NCI-H524 (cell line): ENCODE measurements at places on chromosomes 1 and 21.

GRCh38 chr1:29029667-29030066, 94.0 kb downstream of the TMEM200B start:
- peak; percentile 94 for DNase-seq

- DNase-seq, result no peak
Observed at GRCh38 chr21:17930093-17930492, 110.9 kb upstream of the C21orf91 start.

DNA sequence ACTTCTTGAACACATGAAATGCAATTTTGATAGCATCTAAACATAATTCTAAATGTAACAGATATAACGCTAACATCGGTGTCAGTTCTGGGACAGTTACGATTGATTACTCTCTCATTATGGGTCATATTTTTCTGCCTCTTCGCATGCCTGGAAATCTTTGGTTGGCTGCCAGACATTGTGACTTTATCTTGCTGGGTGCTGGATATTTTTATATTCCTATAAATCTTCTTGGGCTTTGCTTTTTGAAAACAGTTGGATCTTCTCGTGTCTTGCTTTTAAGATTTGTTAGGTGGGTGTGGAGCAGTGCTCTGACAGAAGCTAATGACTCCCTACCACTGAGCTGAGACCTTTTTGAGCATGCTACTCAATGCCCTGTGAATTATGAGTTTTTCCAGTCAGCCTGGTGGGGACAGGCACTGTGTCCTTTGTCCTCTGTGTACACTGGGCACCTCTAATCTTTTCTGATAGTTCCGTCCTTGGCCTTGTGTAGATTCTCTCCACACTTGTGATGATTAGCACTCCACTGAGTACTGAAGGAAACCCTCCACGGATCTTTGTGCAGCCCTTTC, 28.0 kb upstream of the EDARADD start:
- DNase-seq, result no peak

- no peak for DNase-seq
Observed at GRCh38 chr1:156502894-156503697, 2.5 kb upstream of the MEF2D start.

GRCh38 chr1:13583595-13583965, at the start of gene PDPN:
PDPN (plus strand) TSS chr1:13583832; CDS start chr1:13584034, 202 bp downstream.
- DNase-seq, result peak; percentile 34

GRCh38 chr1:35881850-35882273, 1.1 kb upstream of the AGO1 start:
- DNase-seq, result no peak

DNA sequence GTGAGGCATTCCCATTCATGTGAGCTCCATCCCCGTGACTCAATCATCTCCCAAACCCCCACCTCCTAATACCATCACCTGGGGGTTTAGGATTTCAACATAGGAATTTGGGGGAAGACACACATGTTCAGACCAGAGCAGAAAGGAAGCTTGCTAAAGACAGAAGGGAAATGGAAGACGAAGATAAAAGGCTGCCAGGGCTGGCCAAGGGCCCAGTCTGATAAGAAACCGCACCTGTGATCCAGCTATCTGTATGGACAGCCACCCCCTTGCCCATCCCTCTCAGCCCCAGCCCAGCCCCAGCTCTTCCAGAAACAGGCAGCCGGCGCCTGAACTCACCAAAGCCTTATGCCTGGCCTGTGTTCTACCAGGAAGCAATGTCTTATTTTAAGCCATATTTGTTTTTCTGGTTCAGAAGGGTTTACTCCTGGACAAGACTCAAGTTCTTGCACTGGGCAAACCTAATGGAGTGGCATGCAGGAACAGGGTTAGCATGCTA, 198.4 kb upstream of the VAMP3 start:
- no peak for DNase-seq

DNA sequence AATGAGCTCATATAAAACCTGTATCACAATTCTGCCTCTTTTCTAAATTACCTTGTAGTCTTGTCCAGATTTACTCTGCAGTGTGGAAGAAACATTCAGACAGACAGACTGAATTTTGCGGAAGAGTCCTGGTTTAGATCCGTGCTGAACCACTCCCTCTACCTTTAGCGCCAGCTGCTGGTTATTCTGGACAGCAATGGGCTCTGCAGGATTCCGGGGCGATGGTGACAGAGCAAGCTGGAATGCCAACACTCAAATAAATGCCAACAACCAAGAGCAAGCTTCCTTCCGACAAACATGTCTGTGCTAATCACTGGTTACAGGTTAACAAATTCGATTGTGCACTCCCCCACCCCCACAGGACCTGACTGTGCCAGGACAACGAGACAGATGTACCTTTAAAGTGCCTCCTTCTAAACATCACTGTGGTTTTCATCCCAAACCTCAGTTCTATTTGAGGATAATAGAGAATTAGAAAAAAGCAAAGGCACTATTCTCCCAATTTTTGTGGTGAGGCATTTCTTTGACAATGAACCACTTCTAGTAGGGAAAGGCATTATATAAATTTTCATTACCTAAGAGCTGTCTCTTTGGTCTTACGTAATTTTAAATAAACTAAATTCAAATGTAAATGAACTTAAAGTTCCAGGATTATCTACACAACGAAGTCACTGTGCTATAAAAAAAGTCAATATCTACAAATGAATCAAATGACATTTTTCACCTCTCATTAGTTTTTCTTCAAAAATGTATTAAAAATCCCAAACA, 90.4 kb downstream of the INTS7 start:
- DNase-seq, result peak; percentile 1

GRCh38 chr1:222136869-222137268, 395.0 kb upstream of the DUSP10 start:
- DNase-seq, result no peak

- peak; percentile 72 for DNase-seq
Observed at GRCh38 chr1:14661222-14661621, 62.7 kb downstream of the KAZN start.

DNA sequence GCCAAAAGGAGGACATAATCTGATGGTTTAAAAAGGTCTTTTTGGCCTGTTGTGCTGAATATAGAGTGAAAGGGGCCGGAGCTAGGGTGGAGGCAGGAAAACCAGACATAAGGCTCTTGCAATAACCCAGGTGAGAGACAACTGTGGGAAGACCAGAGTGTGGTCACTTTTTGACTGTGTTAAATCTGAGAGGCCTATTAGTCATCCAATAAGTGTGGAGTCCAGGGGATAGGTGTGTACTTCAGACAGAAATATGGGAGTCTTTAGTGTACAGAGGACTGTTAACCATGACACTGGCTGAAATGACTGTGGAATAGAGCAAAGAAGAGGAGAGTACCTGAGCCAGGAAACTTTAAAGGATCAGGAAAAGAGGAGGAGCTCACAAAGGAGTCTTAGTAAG, 89.3 kb downstream of the VAV3 start:
- no peak for DNase-seq

GRCh38 chr21:17726047-17726829, 92.9 kb downstream of the C21orf91 start:
- peak; percentile 33 for DNase-seq

GRCh38 chr1:183137782-183138181, 48.3 kb upstream of the LAMC2 start:
- DNase-seq, result no peak

DNA sequence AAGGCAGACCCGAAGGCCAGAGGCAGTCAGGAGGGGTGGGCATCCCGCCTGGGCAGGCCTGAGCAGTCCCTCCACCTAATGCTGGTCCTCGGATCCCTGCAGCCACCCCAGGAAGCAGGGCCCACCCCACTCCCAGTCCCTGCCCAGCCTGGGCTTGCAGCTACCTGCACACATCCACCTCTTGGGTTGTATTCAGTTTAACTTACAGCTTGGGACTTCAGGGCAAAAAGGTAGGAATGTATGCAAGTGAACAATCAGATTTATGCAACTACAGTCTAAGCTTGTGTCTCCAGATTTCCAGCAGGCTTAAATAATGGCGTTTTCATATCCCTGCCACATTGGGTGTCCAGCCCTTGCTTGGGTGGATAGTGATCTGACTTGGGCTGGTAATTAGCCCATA, 17.4 kb downstream of the LDLRAP1 start:
- no peak for DNase-seq

DNA sequence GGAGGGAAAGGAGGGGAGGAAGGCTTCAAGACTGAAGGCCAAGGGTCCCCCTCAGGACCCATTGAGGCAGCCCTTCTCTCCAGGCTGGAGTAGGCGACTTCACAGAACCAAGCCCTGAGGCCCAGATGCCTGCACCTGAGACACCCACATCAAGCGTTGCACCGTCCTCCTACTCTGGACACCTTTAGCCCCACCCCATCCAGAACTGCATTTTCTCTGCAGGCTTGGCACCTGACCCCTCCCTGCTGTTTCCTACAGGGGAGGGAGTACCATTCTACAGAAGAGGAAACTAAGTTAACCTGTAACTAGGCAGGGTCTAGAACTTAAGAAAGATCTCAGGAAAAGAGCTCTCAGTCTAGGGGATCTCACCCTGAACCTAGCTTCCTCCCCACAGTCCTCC, 12.0 kb downstream of the PEF1 start:
- DNase-seq, result no peak

GRCh38 chr1:25645637-25646400, 29.2 kb downstream of the MAN1C1 start:
- peak; percentile 39 for DNase-seq

- peak; percentile 41 for DNase-seq
Observed at GRCh38 chr1:178055093-178055492, 38.8 kb upstream of the RASAL2 start.

- no peak for DNase-seq
Observed at GRCh38 chr1:78730054-78730453, 80.4 kb downstream of the IFI44 start.
